ENCODE measurements at places on chromosomes 1 and 21. TPM values are rescaled to one million over a fixed set of nuclear protein-coding genes. Genes with fewer than 3 reads are reported as not detected.

The SLC26A9 gene
- total RNA-seq: 0.12 TPM

The CCDC185 gene
- total RNA-seq: not detected

The OPRD1 gene
- not detected for total RNA-seq

The ORC1 gene
- 11.0 TPM for total RNA-seq

The MTR gene
- total RNA-seq: 41.8 TPM

The IFI16 gene
- 174 TPM for total RNA-seq

The TRIM46 gene
- 9.6 TPM for total RNA-seq

The LGR6 gene
- total RNA-seq: not detected

The SPATA21 gene
- not detected for total RNA-seq

The NOS1AP gene
- total RNA-seq: 5.4 TPM

The OR2L2 gene
- not detected for total RNA-seq

The ESPN gene
- 2.2 TPM for total RNA-seq

The STIL gene
- total RNA-seq: 28.1 TPM

The GIPC2 gene
- 9.6 TPM for total RNA-seq

The MPL gene
- total RNA-seq: 0.18 TPM

The LRRN2 gene
- not detected for total RNA-seq

Measured in endothelial cell of umbilical vein (primary cell).